ENCODE measurements at places on chromosomes 7 and 10. TPM values are rescaled to one million over a fixed set of nuclear protein-coding genes. Genes with fewer than 3 reads are reported as not detected.
A peak's percentile ranks its signal among the peaks of the same experiment; 100 is the strongest.

DNA sequence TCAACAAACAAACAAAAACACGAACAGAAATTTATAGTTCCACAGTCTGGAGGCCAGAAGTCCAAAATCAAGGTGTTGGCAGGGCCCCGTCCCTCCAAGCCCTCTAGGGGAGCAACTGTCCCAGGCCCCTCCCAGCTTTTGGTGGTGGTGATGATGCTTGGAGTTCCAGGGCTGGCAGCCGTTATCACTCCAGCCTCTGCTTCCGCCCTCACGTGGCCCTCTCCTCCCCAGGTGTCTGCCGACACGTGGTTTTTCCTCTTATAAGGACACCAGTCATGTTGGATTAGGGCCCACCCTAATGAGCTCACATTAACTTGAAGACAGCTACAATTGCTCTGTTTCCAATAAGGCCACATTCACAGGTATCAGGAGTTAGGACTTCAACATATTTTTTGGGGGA lies 49.7 kb downstream of the MICALL2 start:
- DNase-seq: no peak

FAM25C gene
- total RNA-seq: not detected

DNA sequence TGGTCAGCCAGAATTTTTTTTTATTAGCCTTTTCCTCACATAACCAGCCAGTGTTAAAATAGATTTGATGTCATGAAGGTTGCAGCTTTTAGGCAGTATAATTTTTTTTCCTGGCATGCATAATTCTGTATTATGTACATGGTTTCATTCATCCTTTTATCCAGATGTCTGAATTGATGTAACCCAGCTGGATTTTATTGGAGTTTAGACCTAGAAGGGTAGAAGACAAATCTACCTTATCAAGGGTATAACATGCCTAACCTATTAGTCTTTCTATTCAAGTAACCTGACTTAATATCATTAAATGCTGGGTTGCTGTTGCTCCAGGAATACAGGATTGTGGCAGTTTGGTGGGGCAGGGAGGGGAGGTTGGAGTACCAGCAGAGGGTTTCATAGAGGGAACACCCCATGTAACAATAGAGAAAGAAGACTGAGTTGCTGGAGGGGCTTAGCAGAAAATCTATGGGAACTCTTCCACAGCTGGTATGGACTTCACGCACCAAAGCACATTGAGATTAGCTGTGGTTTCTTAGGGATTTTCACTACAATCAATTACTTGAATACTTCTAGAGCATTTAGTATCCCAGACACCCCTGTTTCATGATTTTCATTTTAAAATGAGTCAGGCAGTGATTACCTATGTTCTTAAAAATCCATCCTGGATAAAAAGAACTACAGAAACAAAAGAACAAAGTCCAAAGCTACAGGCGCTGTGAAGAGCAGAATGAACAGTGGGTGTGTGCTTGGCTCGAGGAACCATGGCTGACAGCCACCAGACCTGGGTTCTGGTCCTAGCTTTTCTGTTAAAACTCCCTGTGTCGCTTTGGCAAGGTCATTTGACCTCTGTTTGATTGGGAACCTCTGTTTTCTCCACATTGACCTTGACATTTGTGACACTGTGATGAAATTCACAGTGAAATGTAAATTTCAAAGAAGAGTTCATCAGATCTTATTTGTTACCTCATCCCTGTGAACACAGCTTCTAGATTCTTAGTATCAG lies 93.5 kb downstream of the CREM start:
- DNase-seq: peak; percentile 42

NUTM2A gene
- 0.30 TPM for total RNA-seq

DNA sequence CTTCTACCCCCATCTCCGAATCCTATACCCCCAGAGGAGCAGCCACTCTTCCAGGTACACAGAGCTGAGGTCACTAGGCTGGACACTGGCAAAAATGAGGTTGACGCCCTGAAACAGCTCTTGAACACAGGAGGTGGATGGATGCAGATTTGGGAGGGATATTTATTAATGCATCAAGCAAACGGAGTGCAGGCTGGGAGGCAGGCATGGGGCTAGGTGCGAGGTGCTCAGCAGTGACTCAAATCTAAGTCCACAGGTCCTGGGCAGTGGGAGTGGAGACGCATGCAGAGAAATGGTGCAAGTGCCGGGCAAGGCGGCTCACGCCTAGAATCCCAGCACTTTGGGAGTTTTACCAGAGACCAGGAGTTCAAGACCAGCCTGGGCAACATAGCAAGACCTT lies 11.0 kb downstream of the GUSB start:
- no peak for DNase-seq

ACBD5 gene
- total RNA-seq: 21.1 TPM

SGCE gene
- 52.5 TPM for total RNA-seq

DNA sequence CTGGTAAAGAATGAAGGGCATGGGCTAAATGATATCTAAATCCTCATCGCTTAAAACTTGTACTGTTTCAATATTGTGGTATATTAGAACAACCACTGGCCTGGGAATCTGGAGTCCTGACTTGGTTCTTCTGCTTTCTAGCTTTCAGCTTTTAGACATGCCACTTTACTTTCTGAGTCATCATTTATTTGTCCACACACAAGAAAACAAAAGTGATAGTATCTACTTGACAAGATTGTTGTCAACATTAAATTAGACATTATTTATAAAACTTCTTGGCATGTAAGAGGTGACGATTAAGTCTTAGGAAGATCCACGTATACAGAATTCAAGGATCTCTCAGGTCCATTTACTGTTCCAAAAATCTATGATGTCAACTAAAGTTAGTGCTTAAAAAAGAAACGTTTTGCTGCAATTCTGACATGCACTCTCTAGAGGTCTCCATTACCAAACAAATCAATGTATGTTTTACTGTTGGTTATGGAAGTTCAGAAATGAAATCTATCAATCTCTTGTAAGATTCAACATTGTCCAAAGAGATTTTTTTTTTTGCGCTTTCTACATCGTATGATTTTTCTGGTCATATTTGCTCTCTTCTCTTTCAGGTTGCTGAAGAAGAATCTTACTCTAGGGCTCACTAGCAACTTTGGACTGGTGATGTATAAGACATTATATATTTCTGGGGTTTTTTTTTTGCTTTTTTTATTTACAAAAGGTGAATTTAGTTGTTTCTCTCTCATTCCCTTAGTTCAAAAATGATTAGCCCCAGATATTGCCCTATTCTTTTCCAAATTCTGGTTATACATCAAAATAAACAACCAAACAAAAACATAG lies 53.6 kb upstream of the DYNC1I1 start:
- DNase-seq: no peak

DNA sequence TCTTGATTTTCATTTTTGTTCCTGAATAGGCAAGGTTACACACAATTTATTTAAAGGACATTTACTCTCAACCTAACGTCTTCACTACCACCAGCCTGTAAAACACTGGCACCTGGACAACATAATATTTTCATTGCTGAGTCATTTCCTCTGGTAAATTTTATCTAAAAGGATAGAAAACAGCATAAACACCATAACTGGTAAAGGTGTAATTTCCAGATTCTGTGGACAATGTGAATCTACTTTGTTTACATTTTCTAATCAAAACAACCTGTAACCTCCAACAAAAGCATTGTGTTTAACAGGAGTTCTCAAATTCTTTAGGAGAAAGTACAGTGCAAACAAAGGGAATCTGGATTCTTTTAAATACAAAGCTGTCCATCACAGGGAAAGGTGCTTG lies 472.0 kb upstream of the AKR1E2 start:
- no peak for DNase-seq

DNA sequence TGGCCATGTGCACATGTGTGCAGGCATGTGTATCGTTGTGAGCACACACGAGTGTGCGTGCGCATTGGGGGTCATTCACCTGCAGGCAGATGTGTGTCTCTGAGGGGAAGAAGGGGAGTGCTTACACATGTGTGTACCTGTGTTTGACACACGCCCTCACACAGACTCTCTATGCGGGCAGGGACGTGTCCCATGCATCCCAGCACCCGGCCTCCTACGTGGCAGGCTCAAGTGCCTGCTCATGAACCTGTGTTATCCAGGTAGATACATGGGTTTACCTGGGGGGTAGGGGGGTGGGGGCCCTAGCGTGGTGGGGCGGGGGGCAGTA lies 18.6 kb downstream of the KCP start:
- DNase-seq: no peak

DNA sequence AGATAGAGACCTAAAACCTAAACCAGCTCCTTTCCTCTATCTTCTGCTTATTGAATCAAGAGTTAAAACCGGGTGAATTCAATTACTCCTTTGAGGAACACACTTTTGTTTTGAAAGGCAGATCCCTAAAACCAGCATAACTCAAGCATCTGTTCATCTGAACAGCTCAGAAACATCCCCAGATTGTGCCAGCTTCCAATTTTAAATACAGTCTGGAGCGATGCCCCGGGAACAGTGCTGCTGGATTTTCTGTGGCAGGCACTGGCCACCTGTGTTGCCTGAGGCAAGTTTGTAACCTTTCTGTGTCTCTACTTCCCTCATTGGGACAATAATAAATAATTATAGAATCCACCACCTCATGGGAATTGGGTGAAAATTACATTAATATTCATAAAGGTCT lies 281.4 kb upstream of the NFE2L3 start:
- DNase-seq: no peak

RBP3 gene
- not detected for total RNA-seq

CLRN3 gene
- not detected for total RNA-seq

DNA sequence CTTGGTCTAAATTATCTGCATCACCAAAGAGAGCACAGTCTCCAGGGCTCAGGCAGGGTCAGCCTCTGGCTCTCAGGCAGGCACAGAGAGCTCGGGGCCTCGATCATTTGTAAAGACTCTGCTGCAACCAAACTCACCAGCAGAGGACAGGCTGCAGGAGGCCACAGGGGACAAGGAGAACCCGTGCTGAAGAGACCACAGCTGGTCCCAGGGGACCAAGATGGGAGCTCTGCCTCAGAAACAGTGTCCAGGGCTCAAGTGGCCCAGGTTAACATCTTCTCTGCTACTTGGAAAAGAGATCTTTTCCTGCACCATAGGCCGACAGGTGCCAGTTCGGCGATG lies 543.2 kb downstream of the PTPRN2 start:
- no peak for DNase-seq

DNA sequence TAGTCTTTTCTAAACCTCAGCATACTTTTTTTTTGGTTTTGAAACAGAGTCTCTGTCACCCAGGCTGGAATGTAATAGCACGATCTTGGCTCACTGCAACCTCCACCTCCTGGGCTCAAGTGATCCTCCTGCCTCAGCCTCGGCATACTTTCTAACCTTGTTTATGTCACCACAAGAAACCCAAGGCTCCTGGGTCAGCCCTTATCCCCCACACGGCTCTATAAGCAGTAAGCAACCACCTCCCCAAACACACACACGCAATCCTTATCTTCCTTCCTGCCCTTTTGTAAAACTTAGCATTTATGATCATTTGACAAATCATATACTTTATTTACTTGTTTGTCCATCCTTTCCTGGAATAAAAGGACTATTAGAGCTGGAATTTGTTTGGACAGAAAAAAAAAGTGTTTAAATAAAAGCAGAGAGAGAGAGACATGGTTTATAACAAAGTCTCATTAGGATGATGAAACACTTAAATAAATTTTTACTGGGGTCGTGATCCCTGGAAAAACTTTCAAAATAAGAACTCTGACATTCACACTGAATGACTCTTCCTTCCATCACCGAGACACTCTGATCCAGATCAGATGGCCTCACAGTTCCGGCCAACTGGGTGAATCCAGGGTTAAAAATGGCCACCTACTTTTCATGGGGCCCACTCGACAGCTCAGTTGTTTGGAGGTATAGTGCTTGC lies 72.7 kb upstream of the PIK3CG start:
- no peak for DNase-seq

NODAL gene
- total RNA-seq: not detected

XPNPEP1 gene
- 109 TPM for total RNA-seq

- DNase-seq: no peak
These were observed 39.9 kb downstream of the AVL9 start for GRCh38 chr7:32535162-32535702.

DNA sequence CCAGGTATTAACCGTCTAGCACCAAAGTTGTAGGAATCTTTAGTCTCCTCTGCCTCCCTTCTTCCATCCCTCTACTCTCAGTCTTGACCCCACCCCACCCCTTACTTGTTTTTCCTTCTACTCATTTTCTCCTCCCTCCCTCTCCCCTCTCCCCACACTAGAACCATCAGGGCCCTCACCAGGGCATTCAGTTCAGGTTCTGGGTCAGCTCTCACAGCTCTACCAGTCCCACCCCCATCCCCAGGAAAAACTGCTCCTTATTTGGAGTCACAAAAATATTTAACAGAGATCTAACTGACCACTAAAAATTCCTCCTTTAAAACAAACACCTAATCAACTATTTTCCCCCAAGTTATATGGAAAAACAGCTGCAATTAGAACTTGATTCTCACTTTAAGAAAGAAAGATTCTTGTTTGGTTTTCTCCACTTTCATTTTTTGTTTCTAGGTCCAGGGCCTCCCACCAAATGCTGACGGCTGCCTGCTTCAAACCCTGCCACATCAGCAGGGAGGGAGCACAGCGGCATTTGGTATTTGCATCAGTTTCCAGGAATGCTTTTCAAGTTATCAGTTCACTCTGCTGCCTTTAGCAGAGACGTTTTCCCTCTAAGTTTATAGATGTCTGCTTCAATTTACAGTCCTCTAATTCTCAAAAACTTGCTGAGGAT lies 2.8 kb upstream of the COL1A2 start:
- DNase-seq: peak; percentile 43

DNA sequence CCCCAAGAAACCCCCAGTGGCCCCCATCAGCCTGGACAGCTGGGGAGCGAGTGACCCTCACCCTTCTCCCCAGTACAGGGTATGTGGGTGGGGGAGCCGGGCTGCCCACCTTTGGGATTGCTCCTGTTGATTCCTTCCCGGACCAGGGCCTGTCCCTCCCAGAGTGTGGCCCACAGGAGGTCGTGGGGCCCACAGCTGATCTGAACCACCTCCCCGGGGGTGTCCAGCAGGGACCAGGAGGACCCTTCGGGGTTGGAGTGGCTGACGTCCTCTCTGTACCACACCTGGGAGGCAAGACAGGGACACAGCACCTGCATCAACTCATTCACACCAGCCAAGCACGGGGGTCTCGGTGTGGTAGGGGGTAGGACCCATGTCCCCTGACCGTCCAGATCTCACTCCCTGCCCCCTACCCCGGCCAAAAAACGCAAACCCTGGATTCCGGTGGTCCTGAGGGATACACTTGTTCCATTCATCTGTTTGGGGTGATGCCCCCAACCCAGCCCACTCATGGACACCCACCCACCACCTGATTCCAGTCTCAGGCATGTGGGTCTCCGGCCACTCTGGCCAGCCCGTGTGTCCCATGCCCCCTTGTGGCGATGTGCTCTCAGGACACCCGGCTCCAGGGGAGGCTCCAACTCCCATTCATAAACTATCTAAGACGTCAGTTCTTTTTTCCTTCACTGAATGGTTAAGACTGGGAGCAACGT lies 10.9 kb downstream of the TECPR1 start:
- peak; percentile 43 for DNase-seq

DNA sequence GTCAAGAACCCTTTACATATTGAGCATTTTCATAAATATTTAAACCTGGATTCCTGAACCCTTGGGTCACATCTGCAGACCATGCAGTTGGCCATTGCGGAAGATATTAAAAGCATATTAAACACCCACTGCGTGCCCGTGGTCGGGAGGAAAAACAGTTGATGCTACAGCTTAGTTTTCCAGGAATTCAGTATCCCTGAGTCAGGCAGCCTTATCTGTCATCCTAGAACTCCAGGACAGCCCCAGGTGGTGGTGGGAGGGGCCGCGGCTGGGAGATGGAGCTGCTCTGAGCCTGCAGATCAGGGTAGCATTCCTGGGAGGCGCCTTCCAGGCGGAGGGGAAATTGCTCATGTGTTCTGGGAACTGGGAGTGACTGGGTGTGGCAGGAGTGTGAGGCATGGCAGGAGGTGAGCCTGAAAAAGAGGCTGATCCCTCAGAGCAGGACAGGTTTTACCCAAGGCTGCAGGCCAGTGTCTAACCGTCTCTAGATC lies 222.9 kb upstream of the SH2B2 start:
- peak; percentile 42 for DNase-seq
